ENCODE measurements at places on chromosomes 13 and 19.

DNA sequence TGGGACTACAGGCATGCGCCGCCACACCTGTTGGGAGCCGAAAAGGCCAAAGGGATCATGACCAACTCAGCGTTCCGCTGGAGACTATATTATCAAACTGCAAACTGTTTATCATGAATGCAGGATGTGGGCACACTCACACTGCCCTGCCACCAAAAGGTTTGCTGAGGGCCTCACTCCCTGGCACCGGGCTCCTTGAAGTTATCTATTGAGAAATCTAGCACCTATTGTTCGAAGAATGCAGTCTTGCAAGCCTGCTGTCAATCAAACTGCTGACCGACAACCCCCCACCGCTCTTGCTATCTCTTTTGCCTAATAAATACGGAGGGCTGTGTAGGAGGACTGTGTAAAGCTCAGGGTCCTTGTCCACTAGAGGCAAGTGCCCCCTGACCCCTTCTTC, 5.2 kb upstream of the ZNF836 start:
- DNase-seq: no peak

DNA sequence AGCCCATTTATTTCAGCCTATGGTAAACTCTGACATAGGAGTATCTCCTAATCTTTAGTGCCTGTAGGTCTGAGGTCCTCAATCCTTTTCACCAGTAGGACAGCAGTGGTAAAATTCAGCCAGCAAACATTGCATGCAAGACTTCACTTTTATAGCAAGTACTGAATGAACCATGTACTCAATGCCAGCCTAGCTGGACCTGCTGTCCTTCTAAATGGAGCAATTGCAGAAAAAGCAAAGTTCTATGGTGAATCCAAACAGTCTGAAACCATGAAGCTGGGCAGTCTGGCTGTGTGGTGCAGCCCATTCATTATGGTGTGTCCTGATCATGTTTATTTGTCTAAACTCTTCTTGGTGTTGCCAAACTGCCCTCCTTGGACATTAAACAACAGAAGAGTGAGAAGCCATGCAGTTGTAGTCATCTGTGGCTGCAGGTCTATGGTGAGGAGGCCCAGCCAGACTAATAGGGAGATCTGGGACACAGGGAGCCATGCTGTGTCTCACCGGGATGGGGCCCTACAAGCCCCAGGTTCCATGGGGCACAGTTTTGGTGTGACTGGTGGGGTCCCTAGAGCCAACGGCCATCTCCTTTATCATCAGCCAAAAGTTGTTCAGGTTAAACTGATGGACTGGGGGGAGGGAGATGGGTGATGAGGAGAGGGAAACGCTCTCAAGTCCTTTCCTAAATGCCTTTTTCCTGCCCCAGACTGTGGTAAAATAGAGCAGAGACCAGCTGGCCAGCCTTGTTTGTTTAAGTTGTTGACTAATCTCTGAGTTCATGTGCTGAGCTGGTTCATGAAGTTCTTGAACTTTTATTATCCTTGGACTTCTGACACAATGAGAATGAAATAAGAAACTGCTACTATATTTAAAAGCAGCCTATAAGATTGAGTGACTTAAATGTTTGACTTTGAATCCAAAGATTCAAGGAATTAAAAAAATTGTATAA, 20.6 kb upstream of the TNFSF11 start:
- peak; percentile 78 for DNase-seq

DNA sequence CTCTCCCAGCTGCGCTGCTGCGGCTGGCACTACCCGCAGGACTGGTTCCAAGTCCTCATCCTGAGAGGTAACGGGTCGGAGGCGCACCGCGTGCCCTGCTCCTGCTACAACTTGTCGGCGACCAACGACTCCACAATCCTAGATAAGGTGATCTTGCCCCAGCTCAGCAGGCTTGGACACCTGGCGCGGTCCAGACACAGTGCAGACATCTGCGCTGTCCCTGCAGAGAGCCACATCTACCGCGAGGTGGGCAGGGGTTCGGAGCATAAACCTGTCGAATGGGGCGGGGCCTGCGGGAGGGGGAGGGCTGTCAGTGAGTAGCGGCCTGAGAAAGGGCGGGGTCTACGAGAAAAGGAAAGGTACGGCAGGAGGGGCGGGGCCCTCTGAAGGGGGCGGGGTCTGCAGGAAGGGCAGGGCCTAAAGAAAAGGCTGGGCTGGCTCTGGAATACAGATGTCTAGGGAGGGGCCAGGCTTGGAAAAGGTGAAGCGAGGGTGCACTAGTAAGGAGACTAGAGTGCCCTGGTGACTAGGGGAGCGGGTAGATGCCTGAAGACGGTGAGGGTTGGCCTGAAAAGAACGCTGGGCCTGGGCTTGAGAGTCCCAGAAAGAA, 3.6 kb downstream of the CD37 start:
- DNase-seq: peak; percentile 14

DNA sequence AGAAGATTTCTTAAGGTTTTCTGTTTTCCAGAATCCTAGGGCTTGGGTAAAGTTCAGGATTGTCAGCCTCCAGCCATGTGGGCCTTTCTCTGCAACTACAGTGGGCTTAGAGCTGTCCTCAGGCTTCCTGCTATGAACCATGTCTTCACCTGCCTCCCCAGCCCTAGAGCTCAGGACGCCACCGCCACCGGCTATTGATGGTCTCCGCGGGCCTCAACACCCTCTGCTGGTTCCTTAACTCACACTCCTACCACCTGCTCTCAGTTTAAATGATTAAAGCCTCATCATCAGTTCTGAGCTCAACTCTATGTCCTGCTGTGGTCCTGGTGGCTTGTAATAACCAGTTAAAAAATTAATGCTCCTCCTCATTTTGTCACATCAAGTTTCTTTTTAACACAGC, 221.0 kb downstream of the EFNB2 start:
- no peak for DNase-seq

DNA sequence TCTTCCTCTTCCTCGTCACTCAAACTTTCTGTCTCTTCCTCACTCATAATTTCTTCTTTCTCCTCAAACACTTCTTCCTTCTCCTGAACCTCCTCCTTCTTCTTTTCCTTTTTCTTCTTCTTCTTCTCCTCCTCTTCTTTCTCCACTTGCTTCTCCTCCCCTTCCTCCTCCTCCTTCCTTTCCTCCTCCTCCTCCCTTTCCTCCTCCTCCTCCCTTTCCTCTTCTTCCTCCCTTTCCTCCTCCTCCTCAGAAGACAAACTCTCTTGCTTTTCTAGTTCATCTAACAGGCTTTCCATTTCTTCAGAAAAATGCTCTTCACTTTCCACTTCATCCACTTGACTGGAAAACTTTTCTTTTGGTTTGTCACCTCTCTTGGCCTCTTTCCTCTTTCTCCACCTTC, 19.8 kb downstream of the WDR87 start:
- DNase-seq: no peak

Measured in adipocyte (in vitro differentiated cells).